ENCODE measurements at places on chromosomes 3 and 15.
A peak's percentile ranks its signal among the peaks of the same experiment; 100 is the strongest.

DNA sequence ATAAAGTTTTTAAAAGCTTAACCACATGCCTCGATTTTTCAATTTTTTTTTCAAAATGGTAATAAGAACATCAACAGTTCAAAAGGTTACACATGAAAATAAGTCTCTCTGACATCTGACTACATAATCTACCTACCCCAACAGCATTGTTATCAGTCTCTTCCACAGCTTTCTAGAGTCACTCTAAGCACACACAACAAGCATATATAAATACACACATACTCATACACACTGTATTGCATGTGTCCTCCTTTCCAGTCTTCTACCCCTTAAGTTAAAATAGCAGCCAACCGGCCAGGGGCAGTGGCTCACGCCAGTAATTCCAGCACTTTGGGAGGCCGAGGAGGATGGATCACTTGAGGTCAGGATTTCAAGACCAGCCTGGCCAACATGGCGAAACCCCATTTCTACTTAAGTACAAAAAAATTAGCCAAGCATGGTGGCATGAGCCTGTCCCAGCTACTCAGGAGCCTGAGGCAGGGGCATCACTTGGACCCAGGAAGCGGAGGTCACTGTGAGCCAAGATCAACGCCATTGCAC, 12.2 kb downstream of the TBL1XR1 start:
- DNase-seq: no peak

DNA sequence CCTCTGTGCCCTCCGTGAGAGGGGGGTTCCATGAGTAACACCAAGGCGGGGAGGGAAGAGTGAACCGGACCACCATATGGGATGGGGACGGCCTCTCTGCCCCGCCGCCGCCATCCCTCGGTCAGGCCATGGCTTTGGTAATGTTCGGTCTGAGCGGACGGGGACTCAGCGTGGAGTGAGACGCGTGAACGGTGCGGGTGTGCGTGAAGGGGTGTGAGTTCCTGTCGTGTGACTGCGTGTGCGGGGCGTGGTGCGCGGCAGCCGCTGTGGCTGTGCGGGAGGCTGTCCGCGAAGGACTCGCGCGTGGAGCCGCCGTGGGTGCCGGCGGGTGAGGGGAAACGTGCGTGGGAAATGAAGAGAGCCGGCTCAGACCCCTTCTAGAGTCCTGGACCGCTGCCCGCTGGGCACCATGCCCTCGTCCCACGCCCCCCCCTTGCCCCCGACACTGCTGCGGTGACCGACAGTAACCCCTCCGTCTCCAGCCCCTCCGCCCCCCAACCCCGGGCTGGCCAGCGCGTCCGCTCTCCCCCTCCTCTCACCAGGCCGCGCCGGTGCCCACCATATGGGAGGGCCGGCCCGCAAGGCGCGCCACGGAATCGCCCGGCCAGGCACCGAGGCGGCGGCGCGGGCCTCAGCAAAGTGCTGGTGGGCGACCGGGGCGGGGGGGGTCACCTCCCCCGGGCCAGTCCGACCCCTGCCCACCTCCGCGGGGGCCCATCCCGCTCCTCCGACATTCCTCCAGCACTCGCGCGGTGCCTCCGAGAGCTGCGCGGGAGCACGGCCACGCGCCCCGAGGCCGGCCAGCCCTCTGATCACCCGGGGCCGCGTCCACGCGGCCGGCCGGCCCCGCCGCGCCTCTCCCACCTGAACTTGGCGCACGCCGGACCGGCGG, 589 bp downstream of the KLF15 start:
- no peak for DNase-seq

DNA sequence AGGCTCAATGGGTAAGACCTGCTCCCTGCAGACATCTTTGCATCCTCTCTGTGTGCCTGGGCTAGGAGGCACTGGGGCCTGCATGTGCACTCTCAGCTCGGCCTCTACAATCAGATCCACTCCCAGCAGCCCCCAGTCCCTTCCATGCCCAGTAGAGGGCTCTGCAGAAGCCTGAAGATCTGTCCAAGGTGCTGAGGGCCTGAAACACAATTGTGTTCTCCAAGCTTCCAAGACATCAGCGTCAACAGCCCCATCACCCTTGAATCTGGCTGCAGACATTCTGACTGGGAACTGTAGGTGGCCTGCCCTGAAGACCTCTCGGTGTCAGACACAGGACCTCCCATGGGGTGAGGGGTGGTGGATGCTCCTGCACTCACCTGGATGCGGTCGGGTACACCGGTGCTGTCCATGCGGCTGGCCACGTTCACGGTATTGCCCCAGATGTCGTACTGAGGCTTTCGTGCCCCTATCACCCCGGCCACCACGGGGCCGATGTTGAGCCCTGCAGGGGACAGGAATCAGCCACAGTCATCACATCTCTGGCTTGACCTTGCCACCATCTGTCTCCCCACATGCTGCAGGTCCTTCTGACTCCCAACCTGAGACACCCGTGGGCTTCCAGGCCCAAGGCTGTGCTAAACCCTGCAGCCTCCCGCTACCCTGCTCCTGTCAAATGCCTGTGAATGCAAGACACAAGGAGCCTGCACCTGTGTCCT, 84.7 kb downstream of the SEC22A start:
- peak; percentile 71 for DNase-seq

- DNase-seq: no peak
These were observed 44.5 kb downstream of the PCSK6 start for GRCh38 chr15:101444807-101445508.

DNA sequence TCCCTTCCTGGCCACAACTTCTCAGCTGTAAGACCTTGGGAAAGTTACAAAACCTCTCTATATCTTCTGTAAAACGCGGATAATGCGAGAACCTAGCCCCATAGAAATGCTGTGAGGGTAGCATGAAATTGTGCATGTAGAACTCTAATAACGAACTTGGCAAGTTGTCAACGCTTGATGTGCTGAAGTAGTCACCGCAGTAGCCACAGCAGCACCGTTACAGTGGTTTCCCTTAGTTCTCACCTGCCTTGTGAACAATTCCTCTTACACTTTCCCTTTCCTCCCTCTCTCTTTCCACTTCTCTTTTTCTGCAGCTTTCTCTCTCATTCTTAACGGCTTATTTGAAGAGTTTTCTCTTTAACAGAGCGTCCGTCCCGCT, 447 bp upstream of the SHQ1 start:
- peak; percentile 39 for DNase-seq

DNA sequence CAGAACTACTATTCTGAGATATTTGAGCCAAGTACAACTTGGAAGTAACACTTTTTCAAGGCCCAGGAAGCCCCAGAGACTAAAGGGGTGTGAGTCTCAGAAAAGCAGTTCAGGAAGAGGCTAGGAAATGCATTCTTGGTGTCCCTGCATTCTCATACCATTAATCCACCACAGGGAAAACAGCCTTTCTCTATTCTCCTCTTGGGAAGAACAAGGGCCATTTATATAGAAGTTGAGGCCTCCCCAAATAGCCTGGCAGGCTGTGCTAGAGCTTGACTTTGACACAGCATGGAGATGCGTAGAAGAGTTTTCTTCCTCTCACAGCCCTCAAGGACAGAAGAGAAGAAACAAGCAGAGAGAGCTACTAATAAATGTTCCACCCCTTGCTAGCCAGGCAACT, 5.5 kb upstream of the NR2C2 start:
- DNase-seq: no peak

GRCh38 chr15:31977812-31978661, 52.3 kb upstream of the CHRNA7 start:
- DNase-seq: peak; percentile 81

DNA sequence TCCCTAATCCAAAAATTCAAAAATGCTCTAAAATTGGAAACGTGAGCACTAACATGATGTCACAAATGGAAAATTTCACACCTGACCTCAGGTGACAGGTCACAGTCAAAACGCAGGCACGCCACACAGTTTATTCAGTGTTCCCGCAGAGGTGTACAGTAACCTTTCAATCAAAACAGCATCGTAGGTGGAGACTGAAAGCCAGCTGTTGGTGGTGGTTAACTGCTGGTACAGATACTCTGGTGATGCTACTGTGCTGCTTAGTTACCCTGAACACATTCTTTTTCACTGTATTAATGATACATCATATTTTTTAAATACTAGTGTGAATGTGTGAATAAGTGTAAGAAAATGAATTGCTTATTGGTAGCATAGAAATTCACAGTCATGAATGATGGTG, 23.8 kb downstream of the RAB11A start:
- DNase-seq: no peak

- DNase-seq: no peak
These were observed at the start of gene TMEM89 for GRCh38 chr3:48621461-48621869. TSS of gene TMEM89 (minus strand) at chr3:48621769. CDS start at chr3:48621756, 13 bp downstream.

GRCh38 chr3:160677459-160677881, 510 bp downstream of the ARL14 start:
- peak; percentile 65 for DNase-seq

- DNase-seq: peak; percentile 22
These were observed 42.6 kb upstream of the TP63 start for GRCh38 chr3:189588475-189589178.

DNA sequence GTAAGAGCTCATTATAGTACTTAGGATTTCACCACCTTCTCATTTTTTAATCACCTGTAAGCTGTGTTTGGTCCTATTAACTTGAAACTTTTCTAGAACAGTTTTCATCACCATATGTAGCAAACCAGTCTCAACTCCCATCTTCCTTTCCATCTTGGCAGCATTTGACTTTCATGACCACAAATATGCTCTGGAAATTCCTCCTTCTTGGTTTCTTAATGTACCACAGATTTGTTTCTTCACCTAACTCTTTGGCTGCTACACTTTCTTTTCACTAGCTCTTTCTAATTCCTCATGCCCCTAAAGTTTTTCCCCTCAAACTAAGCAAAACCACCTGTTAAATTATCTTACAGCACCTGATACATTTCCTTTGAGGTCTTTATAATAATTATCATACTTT, 13.2 kb upstream of the NMB start:
- no peak for DNase-seq

GRCh38 chr3:57030721-57031120, 29.7 kb upstream of the SPATA12 start:
- DNase-seq: no peak

- DNase-seq: no peak
These were observed 113.0 kb upstream of the PFN2 start for GRCh38 chr3:150083655-150084042.

DNA sequence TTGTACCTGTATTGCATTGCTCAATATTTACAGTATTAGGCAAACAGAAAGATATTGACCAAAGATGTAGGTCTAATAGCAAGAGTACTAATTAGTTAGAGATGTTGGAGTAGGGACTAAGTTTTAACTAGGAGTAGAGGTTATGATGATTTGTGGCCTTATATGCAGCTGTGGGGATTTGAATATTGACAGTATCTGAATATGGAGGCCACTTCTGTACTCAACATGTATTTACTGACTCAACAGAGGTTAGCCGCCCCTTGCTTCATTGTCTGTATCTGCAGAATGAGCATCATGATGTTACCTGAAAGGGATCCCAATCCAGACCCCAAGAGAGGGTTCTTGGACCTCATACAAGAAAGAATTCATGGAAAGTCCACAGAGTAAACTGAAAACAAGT, 49.6 kb upstream of the LRTM1 start:
- no peak for DNase-seq

DNA sequence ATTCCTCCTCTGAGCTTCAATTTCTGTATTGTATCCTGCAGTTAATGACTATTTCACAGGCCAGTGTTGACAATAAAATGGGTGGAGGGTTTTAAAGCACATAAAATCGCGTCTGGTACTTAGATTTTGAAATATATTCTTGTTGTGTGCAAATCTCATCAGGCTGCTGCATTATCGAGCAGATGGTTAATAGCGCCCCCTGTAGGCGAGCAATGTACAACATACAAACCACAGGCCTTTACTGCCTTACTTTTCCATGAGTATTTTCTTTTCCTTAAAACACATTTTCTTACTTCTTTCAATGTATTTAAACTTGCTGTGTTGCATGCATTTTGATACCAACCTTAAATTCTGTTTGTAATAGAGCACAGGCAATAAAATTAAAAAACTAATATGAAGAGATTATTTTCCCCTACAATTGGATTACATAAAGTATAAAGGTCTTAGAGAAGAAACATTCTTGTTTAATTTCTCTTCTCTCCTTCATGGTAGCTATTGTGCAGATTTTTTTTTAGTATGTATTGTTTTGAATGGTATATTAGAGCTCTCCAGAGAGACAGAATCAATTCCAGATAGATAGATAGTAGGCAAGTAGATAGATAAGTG, 608.4 kb downstream of the CADM2 start:
- peak; percentile 8 for DNase-seq

GRCh38 chr3:179179979-179180759, 32.0 kb downstream of the PIK3CA start:
- peak; percentile 14 for DNase-seq

GRCh38 chr15:99126930-99127329, 22.1 kb downstream of the SYNM start:
- DNase-seq: no peak

- no peak for DNase-seq
These were observed 66.7 kb downstream of the BBX start for GRCh38 chr3:107589454-107589853.

- DNase-seq: no peak
These were observed 441.5 kb upstream of the ARHGEF26 start for GRCh38 chr3:153679714-153680113.

DNA sequence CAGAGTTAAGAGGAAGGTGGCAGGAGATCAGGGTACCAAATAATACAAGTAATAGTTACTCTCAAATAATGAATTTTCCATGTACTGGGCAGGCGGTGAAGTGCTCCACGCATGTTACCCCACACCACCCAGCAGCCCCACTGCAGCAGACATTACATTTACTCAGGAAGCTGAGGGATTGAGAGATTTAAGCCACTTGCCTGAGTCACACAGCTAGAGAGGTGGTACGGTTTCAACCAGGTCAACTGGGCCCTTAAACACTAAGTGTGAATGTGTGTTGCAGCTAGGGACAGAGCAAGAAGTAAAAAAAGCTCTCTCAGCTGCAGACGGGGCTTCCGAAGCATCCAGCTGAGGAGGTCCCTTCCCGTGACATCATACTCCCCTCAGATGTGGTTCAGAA, 91.3 kb downstream of the PRICKLE2 start:
- DNase-seq: no peak

DNA sequence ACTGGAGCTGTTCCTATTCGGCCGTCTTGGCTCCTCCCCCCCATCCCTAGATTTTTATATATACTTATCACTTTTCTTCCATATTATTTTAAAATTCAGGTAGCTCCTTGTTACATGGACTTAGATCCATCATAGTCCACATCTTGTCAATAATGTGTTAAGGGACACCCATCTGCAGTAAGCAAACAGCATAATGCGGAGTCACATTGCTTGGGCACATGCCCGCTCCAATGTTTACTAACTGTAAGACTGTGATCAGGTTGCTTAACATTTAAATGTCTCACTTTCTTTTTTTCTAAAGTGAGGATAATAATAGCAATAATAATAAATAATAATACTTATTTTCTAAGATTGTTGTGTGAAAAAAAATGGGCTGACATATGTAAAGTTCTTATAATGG, 303.2 kb upstream of the SOX14 start:
- no peak for DNase-seq

- no peak for DNase-seq
These were observed 217.2 kb upstream of the CFAP20DC start for GRCh38 chr3:59267021-59267420.

GRCh38 chr15:51887887-51888592, 58.6 kb downstream of the TMOD3 start:
- DNase-seq: no peak

DNA sequence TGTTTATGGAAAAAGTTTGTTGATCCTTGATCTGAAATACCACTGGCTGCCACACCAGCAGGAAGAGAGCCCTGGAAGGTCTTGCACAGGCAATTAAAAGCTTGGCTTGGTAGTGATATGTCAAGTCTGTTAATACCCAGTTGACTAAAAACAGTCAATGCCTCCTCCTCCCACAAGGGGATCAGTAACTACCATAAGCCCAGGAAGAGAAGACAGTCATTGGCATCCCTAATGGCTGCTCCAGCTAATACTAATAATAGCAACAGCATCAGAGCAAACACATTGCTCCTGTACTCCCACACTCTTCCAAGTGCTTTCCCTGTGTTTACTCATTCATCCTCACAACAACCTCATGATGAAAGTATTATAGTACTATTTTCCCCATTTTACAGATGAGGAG, 528.6 kb downstream of the TAFA4 start:
- no peak for DNase-seq

Measured in Daoy (cell line).